AG04450 (cell line): ENCODE measurements at places on chromosomes 6 and 20. TPM values are rescaled to one million over a fixed set of nuclear protein-coding genes. Genes with fewer than 3 reads are reported as not detected.

Gene UST
- 18.6 and 21.4 TPM in 2 replicates for polyA plus RNA-seq

Gene PSMA7
- 368 and 383 TPM in 2 replicates for polyA plus RNA-seq

Gene SAMD5
- 1.9 and 3.1 TPM in 2 replicates for polyA plus RNA-seq

Gene EYA4
- polyA plus RNA-seq, result 30.9 and 37.8 TPM in 2 replicates

Gene CCM2L
- polyA plus RNA-seq, result not detected in 2 replicates

Gene TAGAP
- not detected in 2 replicates for polyA plus RNA-seq

Gene DEFB132
- polyA plus RNA-seq, result not detected in 2 replicates

Gene CHRNA4
- polyA plus RNA-seq, result not detected in 2 replicates

Gene PDYN
- not detected in 2 replicates for polyA plus RNA-seq
